ENCODE measurements at places on chromosomes 1 and 21.

DNA sequence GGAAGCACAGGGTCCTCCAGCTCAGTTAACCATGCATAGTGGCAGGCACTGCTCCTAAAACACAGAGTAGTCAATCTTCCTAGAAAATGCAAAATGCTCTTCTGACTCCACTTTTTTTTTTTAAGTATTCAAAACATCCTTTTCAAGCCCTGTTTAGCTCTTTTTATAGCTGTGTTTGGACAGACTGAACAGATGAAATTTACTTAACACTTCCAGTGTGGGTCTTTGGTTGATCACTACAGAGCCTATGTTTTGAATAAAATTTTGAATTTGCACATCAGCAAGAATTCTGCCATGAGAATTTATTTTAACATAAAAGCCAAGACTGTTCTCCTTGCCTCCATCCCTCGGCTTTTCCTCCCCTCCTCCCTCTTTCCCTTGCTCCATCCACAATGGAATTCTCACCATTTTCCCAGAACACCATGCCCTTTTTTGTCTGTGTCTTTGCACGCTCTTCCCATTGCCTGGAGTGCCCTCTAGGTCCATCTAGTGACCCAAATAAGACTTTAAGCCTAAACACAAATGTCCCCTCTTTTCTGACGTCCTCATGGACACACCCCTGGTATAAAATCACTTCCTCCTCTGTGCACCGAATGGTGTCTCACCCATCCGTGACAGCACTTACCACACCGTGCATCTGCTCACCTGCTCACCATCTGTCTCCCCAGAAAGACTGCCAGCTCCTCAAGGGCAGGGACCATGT lies 24.0 kb upstream of the CPT2 start:
- no peak for DNase-seq

- no peak for DNase-seq
These were observed 16.5 kb upstream of the PIGM start for GRCh38 chr1:160048335-160048734.

GRCh38 chr1:91325456-91325855 lies 79.2 kb downstream of the HFM1 start:
- no peak for DNase-seq

DNA sequence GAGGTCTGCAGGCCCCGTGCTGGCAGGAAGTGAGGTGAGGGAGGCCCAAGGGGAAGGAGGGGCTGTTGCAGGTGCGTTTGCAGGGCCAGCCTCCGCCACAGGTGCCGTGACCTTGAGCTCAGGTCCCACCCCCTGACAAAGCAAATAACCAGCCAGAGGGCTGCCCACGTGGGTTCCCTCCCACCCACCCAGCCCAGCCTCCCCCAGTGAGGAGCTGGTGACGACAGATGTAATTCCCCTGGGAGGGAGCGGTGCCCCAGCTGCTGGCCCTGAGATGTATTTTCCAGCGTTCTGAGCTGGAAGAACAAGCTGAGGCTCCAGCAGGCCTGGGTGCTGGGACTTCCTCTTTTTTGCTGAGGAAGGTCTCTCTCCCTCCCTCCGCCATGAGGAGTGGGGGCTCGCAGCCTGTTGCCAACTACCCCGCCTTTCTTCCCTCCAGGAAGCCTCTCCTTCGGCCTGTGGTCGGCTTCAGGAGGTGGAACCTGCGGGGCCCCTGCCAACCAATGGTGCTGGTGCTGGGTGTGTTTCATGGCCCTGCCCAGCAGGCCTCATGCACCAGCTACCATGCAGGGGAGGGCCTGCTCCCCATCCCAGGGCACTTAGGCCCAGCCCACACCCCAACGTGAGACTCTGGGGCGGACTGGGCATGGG lies 153.2 kb downstream of the PRDM16 start:
- no peak for DNase-seq
